Activated CD8-positive, alpha-beta memory T cell treated with anti-CD3 and anti-CD28 coated beads for 4 hours (primary cell): ENCODE measurements at places on chromosomes 2 and 18.

- DNase-seq: no peak
Measured at GRCh38 chr2:76159042-76159648, 448.4 kb upstream of the GCFC2 start.

- DNase-seq: no peak
Measured at GRCh38 chr2:237760506-237761502, 37.8 kb upstream of the RBM44 start.

DNA sequence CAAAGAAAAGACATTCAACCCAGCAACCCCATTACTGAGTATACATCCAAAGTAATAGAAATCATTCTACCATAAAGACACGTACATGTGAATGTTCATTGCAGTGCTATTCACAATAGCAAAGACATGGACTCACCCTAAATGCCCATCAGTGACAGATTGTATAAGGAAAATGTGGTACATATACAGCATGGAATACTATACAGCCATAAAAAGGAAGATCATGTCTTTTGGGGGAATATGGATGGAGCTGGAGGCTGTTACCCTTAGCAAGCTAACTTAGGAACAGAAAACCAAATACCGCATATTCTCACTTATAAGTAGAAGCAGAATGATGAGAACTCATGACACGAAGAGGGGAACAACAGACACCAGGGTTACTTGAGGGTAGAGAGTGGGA, 145.9 kb downstream of the GULP1 start:
- DNase-seq: no peak

DNA sequence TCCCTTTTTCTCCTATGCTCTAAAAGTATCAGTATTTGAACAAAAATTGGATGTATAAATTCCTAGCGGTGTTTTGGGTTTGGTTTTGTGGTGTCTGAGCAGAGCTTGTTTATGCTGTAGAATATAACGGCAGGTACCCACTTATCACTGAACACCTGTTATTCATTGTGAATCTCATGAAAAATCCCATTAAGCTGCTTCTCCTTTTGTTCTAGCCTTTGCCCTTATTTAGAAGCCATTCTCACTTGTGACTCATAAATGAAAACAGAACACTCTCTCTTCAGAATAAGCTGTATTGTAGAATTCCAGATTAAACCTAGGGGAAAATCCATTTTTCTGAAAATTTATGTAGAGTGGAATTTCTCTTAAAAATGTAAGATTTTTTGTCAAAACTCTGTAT, 104.0 kb downstream of the PRPF40A start:
- DNase-seq: no peak

DNA sequence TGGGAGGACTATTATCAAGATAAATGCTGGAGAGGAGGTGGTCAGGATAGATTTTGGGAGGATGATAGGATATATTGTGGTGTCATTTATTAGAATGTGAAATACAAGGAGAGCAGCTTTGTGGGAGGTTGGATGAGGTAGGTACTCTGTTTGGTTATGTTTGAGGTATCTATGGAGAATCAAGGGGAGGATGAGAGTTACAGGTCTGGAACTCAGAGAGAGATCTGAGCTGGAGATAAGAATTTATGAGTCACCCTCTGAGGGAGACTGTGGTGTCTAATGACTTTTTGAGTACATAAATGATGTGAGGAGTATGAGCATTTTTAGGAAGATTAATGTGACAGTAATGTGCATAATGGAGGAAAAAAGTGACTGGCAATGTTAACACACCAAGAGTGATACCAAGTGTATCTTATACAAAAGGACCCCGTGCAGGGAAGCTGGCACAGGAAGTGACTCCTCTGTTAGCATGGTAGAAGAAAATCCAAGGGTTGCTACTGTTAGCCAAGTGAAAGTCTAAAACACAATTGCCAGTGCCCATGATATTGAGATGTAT, 48.2 kb downstream of the CRIM1 start:
- DNase-seq: no peak

DNA sequence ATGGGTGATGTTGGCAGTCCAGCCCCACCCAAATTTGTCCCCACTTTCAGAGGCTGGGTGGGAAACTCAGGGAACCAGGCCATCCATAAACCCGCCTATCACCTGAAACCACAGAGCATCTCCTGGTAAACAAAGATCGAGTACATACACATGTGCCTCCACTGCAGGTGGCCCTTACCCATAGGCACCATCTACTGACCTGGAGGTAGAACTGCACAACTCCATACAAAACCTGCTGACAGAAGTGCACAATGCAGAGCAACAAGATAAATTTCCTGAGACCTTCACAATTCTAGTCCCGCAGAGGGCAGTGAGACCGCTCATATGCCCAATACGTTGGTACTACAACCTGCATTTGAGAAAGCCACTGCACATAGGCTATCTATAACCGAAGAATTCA, 856.3 kb downstream of the SUCLG1 start:
- no peak for DNase-seq

GRCh38 chr2:22189893-22190480, 1066.2 kb downstream of the TDRD15 start:
- DNase-seq: no peak

- no peak for DNase-seq
Measured at GRCh38 chr2:101931402-101931801, 60.4 kb upstream of the IL1R2 start.

DNA sequence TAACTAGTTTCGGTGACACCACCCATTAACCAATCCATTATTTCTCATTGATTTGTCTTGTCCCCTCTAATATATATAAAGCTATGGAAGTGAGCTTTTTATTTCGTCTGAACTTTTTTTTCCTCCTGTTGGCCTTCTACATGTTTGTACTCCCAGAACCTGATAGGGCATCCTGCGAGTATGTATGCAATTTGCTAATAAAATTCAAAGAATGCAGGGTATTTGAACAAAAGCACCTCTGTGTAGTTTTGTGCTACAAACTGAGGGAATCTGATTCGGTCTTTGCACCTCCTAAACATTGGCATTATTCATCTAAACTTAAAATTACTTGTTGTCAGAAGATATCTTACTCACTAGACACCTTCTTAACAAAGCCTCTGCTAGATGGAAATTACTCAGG, 242.9 kb upstream of the TMEFF2 start:
- DNase-seq: no peak

GRCh38 chr2:86420913-86421312, 20.3 kb upstream of the KDM3A start:
- no peak for DNase-seq

GRCh38 chr18:50298443-50299284, 11.2 kb upstream of the CXXC1 start:
- DNase-seq: no peak

DNA sequence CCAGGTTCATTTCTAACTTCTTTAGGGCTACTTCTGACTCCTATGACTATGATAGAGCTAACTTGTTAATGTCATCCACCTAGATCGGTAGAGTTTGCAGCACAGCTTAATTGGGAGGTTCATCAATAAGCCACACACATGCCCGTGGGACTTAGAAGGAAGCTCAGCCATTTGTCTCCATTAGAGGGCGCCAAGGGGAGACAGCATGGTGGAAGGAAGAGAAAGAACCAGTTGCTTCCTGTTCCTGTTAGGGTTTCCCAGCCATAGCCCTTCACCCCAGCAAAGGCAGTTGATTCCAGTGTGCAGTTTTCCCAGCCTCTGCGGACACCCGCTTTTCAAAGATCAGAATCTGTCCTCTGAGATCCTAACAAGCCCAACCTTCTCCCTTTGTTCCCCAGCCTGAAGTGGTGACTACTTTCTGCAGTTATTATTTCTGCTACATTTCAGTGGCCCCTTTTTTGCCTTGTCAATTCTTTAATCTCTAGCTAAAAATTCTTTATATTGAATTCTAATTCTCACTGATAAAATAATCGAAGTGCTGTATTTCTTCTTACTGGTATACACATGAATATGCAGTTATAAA, 30.3 kb downstream of the MAIP1 start:
- DNase-seq: no peak

DNA sequence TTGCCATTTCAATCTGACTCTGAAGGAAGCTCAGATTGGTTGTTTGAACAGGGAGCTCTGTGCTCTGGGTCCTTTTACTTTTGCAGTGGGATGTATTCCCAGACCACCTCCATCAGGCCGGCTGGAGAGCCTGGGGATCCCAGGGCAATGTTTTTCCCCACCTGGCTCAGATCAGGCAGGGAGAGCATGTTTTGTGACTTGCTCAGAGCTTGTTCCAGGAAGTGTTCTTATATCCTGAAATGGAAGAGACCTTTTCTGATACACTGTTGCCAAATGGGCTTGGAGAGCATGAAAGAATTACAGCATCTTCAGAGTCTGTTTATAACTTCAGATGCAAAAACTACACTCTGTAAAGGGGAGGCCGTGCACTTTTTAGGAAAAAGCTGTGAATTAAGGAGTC, 56.0 kb downstream of the LIPG start:
- no peak for DNase-seq

- DNase-seq: no peak
Measured at GRCh38 chr2:18169121-18169892, 290.8 kb downstream of the KCNS3 start.

- DNase-seq: no peak
Measured at GRCh38 chr2:233474308-233475160, 92.0 kb downstream of the USP40 start.

DNA sequence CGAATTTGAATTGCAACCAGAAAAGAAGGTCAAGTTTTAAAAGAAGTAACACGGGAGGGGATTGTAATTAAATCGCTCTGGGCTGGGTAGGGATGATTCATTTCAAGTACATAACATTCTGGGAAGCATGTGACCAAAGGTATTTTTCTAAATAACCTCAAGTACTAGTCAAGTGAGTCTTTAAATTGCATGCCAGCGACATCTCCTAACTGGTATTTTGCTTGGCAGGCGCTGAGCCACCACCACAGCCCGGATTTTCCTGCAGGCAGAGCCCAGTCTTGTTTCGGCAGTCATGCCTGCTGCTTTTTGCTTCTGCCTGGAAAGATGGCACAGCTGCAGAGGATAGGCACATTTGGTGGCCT, 33.7 kb upstream of the NPAS2 start:
- no peak for DNase-seq

- no peak for DNase-seq
Measured at GRCh38 chr2:903223-903900, 47.3 kb upstream of the SNTG2 start.

DNA sequence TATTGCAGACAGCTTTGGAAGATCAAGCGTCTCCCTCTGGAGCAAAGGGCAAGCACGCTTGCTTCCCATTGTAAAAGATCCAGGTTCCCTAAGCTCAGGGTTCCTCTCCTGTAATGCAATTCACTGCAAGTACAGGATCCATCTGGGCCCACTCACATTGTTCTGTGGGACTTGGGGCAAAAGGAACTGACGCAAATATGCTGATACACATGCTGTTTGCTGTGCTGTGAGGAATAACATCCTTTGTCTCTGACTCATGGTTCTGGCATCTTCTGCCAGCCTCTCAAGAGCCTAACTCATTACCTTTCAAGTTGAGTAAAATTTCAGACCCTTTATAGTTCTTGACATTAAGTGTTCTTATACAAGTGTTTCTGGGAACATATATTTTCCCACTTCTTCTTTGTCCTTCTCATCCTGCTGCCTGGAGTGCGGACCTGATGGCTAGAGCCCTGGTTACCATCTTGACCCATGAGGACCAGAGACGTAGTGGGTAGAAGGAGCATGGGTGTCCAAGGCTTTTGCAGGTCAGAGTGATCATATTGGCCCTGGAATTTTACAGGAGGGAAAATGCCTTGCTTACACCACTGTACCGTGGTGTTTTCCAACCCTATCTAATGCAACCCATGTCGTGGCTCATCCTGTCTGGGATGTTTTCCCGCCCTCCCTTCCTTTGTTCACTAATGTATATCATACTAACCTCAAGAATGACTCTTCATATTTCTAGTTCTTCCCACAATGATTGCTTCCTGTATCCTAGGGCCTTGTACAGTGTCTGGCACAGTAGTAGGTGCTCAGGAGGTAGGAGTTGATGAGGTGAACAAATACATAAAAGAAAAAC, 145.7 kb upstream of the GLI2 start:
- no peak for DNase-seq

DNA sequence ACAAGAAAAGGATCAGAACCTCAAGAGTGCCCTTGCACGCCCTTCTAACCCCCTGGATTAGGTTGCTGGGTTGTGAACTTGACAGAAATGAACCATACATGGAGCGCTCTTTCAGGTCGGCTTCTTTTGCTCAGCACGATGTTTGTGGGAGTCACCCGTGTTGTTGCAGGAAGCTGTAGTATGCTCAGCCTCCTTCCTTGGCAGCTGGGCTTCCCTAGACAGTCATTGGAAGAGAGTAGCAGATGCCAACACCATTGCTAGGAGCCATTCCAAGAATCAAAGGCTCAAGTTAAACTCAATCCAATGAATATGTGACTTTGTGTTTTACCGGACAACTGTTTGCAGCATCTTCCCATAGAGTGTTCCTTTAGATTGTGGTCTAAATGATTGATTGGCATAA, 47.0 kb downstream of the RAB12 start:
- DNase-seq: no peak

DNA sequence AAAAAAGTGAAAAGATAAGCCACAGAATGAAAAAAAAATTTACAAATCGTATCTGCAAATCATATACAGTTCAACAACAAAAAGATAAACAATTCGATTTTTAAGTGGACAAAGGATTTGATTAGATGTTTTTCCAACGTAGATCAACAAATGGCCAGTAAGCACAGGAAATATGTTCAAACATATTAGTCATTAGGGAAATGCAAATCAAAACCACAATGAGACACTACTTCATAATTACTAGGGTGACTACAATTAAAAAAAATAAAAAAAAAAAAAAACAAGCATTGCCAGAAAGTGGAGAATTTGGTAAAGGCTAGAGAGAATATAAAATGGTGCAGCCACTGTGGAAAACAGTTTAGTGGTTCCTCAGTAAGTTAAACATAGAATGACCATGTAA, 38.3 kb upstream of the RNU4ATAC start:
- no peak for DNase-seq
